Activated CD8-positive, alpha-beta memory T cell treated with anti-CD3 and anti-CD28 coated beads for 1 hour (primary cell): ENCODE measurements at places on chromosomes 5 and 9.

DNA sequence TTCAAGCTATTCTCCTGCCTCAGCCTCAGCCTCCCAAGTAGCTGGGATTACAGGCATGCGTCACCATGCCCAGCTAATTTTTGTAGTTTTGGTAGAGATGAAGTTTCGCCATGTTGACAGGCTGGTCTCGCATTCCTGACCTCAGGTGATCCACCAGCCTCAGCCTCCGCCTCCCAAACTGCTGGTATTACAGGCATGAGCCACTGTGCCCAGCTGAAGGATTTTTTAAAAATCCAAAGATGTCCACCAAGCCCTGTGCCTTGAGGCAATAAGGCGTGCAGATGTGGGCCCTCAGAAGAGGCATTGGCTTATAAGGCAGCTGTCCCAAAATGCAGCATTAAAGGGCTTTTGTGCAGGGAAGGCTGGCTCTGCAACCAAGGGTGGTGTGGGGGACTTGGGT, 10.3 kb upstream of the ZFR start:
- DNase-seq, result no peak

GRCh38 chr5:174454464-174454863, 269.9 kb upstream of the MSX2 start:
- no peak for DNase-seq

GRCh38 chr9:127913682-127914081, 3.2 kb downstream of the ST6GALNAC4 start:
- no peak for DNase-seq

DNA sequence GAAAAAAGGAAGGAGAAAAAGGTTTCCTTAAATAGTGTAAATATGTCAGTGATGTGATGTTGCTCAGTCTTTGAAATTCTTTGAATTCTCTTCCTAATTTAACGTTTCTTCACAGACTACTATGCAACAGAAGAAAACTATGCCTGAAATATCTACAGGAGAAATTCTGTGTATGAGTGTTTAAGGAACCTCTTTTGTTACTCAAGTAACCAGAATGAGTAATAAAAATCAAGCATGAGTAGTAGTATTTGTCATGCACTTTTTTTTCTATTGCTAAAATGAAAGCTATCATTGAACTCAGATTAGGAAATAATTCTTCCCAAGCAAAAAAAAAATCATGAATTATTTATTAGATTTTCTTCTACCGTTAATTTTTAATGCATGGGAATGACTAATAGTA, 20.3 kb upstream of the THG1L start:
- no peak for DNase-seq

GRCh38 chr5:154403234-154403633, 42.6 kb upstream of the SAP30L start:
- DNase-seq, result no peak

DNA sequence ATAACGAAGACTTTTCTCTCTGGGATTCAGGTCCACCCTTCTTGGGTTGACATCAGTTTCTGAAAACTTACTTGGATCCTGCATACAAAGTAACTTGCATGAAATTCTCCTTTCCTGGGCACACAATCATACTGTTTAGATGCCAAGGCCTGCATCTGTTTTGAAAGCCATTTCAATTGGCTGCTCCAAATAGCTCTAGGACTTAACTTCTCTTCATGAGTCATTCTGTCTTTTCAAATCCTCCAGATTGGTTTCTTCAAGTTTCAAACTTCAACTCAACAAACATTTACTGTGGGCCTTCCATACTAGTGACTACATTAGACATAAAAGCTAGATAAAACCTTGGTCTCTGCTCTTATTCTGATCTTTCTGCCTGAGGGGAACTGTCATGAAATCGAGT, 54.8 kb upstream of the HMHB1 start:
- no peak for DNase-seq

GRCh38 chr9:106954558-106954957, 91.6 kb downstream of the ZNF462 start:
- DNase-seq, result no peak

GRCh38 chr9:88759364-88759763, 224.4 kb downstream of the NXNL2 start:
- no peak for DNase-seq

- no peak for DNase-seq
Measured at GRCh38 chr5:81961651-81962440, 10.0 kb upstream of the ATG10 start.

GRCh38 chr9:138118601-138119071, 241.1 kb downstream of the CACNA1B start:
- DNase-seq, result no peak

DNA sequence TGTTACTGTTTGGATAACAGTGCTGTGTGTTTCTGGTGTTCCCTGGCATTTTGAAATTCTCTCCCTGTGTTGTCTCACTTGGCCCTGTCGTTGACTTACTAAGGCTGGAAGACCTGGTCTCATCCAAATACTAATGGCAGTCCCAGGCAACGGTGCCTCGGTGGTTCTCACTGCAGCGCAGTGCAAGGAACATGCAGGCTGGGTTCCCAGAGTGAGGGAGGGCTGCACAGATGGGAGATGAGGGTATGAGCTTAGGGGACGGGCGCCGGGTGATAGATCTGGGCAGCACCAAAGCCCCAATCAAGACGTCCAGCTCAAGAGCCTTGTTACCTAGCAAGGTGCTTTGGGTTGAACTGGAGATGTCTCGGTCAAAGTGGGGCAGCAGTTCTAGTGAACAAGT, 11.0 kb downstream of the CCT5 start:
- DNase-seq, result no peak

- DNase-seq, result no peak
Measured at GRCh38 chr5:27733237-27733636, 694.9 kb upstream of the CDH9 start.

DNA sequence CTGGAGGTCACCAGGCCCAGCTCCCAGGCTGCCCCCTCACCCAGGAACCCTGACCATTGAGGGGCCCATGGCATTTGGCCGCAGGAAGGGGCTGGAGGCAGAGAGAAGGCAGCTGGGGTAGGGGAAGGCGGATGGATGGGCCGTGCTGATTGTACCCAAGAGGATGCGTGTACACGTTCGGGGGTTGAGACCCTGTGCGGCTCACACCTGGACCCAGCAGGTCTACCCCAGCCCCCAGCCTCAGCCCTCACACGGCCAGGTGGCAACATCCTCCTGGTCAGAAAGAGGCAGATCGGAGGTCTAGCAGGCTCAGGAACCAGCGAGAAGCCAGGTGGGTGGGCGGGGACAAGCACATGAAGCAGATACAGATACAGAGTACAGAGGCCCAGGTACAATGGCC, 33.7 kb downstream of the NACC2 start:
- DNase-seq, result no peak
